Left cardiac atrium (tissue), 4 donors: ENCODE measurements at places on chromosomes 1 and 21. TPM values are rescaled to one million over a fixed set of nuclear protein-coding genes. Genes with fewer than 3 reads are reported as not detected.
A peak's percentile ranks its signal among the peaks of the same experiment; 100 is the strongest.

Gene KCNK2
- not detected for total RNA-seq

Gene AQP10
- total RNA-seq: not detected

Gene KIAA0319L
- total RNA-seq: 56.6 TPM

Gene ASPM
- 0.53 TPM for total RNA-seq

Gene PGBD5
- total RNA-seq: 19.6 TPM

GRCh38 chr21:38299671-38300070, 42.9 kb downstream of the KCNJ15 start:
- DNase-seq: no peak

DNA sequence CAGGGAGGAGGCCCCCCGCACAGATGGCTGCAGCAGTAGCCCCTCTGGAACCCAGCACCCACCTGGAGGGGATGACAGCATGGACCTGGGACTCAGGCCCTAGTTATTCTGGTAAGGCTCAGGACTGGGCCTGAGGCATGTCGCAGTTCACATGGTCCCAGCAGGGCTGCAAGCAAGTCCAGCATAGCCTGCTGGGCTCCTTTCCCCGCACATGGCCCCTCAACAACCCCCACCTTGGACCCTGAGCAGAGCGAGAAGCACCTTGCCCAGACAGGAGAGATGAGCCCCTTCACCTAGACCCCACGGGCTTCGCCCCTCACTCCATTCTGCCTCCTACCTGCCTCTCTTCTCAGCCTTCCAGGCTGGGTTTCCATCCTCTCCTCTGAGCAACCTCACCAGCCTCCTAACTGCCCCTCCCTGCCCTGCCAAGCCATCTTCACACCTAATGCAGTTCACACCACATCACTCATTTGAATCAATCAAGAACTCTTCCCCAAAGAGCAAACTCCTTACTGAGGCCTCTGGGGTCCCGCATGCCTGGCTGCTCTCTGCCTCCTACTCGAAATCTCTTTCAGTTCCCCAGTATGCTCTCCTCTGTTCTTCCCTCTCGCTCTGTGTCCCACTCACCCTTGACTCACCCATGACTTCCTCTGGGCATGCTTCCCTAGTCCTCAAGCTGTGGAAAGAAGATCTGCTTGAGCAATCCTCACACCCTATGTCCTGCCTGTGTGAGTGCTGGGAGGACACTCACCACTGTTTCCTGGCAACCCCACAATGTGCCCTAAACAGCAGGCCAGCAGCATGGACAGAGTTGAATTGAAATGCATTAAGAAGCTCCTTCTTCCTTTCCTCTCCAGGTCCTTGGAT, 9.4 kb upstream of the THEMIS2 start:
- DNase-seq: peak; percentile 70

- DNase-seq: no peak
Measured at GRCh38 chr1:228801068-228801467, 65.8 kb downstream of the RHOU start.

DNA sequence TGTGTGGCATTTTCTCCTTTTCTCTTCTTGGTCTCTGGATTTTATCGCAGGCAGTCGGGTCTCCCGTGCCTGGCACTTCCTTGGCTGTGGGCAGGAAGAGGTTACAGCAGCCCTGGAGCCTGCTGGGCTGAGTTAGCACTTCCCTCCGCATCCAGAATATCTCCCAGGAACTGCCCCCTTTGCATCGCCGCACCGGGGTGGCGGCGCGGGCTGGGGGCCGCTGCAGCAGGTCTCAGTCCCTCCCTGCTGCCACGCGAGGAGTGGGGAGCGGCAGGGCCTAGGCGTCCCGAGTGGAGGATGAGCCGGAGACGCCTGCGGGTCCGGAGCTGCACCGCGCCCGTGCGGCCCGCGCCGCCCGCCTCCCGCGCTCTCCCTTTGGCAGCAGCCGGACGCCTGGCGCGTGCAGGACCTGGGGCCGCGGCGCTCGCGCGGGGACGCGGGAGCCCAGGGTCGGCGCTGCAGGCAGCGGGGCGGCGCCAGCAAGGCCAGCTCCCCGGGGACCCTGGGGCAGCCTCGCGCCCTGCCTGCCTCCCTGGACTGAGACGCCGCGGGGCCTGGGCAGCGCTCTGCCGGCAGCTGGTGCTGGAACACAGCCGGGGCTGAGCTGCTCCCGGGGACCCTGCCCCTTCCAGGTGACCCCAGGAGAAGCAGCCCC, 192.8 kb downstream of the PRDM2 start:
- no peak for DNase-seq

DNA sequence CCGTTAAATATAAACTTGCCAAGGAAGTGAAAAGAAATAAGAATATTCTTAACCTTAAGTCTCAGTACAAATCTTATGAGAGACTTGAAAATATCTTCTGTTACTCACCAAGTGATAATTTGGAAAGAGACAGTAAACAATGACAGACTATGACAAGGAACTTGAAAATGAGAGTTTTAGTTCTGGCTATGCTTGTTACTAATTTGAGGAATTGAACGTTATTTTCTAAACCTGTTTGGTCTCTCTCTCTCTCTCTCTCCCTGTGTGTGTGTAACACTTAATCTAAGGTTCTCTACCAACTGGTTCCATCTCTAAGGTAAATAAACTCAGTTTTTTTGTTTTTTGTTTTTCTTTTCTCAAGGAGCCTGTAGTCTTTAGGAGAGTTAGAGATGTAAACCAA, 161.8 kb downstream of the AMY1C start:
- DNase-seq: no peak

DNA sequence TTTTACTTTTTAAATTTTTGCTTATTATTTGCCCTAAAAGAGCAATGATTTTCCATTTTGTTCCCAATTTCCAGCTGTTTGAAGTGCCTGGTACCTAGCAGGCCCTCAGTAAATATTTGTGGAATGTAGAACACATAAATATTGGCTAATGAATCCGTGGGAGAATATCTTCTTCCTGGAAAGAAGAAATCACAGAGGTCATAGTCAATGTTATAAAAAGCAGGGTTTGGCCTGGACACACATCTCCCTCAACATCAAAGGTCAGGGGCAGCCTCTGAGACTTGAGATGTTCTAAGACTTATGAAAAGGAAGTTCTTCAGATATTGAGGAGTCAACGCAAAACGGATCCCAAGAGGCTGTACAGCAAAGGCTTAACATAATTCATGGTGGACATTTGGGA, 358.1 kb downstream of the HHAT start:
- DNase-seq: no peak

DNA sequence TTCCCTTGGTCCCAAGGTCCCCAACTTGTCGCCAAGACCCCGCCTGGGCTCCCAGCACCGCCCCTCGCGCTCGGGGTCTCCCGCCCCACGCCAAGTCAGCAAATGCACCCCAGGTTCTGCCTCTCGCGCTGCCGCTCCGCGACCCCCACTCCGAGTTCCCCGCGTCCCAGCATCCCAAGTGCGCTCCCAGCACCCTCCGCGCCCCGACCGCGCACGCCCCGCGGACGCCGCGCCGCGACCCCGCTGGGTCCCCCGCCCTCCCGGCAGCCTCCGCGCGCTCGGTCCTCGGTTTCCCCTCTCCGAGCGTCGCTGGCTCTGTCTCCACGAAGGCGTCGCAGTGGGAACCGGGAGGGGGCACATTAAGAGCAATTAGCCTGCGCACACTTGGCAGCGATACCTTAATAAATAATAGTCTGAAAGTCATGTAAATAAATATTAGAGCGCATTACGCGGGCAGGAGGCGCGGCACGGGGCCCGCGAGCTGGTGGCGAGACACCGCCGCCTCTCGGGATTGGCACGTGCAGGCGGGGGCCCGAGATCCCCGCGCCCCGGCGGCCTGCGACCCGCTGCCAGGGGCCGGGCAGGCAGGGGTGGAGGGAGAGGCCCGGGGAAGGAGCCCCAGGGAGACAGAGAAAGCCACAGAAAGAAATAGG, 75.9 kb downstream of the VWA5B1 start:
- no peak for DNase-seq
